Esophagus mucosa (tissue), 1 donor: ENCODE measurements at places on chromosomes 4 and X. TPM values are rescaled to one million over a fixed set of nuclear protein-coding genes. Genes with fewer than 3 reads are reported as not detected.

The CTAG1A gene
- not detected for total RNA-seq

The RAB33A gene
- total RNA-seq: 0.20 TPM

The MPP1 gene
- 6.3 TPM for total RNA-seq

The ETDB gene
- total RNA-seq: not detected

The GPAT3 gene
- 9.8 TPM for total RNA-seq

The MAOB gene
- 5.5 TPM for total RNA-seq

The TMEM35A gene
- 1.1 TPM for total RNA-seq
